ENCODE measurements at places on chromosomes 16 and 17.

DNA sequence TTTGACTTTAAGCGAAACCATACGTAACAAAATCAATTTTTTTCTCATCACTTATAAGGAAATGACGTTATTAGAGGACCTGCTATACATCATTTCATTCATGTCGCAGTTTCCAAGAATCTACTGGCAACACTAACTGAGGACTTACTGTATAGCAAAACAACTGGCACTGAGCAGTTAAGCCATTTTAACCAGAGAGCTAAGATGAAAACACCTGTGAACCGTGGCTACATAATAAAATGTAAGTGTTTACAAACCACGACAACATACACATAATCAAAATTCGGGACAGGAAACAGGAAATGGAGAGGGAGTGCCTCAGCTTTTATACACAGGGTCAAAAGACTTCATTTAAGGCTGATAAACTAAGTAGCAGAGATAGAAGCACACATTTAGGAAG is 29.5 kb downstream of the METTL16 start:
- DNase-seq, result no peak

DNA sequence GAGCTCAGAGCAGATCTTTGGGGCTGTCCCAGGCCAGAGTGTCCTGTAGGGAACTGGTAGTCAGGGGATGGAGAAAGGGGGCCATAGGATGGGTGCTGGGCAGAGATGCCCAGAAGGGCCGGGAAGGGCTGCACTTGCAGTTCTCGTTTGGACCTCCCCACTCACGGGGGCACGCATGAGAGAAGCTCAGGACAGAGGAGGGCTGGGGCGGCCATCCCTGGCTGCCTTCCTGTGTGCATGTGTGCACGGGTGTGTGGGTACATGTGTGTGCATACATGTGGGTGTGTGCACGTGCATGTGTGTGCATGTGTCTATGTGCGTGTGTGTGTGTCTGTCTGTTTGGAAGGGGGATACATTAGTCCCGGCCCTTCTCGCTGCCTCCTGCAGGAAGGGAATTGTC is 73.3 kb downstream of the COG7 start:
- no peak for DNase-seq

- DNase-seq, result no peak
These were observed 2.3 kb upstream of the HOXB2 start for GRCh38 chr17:48546924-48547807.

DNA sequence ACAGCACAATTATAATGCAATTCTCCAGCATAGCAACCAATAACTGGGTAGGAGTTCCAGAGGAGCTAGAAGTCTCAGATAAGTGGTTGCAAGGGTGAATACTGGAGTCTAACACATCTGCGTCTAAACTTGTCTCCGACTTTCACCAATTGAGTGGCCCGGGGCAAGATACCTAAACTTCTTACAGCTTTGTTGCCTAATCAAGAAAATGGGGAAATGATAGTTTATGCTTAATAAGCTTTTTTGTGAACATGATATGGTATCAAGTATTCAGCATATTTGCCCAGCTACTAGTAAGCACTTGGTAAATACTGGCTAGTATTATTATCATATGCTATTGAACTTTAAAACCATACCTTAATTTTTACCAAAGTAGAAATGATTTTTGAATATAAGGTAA is 183.5 kb downstream of the KCNJ2 start:
- no peak for DNase-seq

DNA sequence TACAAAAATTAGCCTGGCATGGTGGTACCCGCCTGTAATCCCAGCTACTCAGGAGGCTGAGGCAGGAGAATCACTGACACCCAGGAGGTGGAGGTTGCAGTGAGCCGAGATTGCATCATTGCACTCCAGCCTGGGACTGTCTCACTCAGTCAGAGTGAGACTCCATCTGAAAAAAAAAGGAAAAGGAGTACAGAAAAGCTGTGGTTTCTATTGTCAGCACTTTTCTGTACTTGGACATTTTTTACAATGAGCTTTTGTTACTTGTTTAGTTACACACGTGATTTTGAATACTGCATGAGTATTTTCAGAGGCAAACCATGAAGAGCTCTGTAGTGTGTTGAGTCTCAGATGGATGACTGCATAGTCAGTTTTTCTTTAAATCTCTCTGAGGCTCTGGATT is 26.3 kb downstream of the ZC3H18 start:
- DNase-seq, result no peak

DNA sequence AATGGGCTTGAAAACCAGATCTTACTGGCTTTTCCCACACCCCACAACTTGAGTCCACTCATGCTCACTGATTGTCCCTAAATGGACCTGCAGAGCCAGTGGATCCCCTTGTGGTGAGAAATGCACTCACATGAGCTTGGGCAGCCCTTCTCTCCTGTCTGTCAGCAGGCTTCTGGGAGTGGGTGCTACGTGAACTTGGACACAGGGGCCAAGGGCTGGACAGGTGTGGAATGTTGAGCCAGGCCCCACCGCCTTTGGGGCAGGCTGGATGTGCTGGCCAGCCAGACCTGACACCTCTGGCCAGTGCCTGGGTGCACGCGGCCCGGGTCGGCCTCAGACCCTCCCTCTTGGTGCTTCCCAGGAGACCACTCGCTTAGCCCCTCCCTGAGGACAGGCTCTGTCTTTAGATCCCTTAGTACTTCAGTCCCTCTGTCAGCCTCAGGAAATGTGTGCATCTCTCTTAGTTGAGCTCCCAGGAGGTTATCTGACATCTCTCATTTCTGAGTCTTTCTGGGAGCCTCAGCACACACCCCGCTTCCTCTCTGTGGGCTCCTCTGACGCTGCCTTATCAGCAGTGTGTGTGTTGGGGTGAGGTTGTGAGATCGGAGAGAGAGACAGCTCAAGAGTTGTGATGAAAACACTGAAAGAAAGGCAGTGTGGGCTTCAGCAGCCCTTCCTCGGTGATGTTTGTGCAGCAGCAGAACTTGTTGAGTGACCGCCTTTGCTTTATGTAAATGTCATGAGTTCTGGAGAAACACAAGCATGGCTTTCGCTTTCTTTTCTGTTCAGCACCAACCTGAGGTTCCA is 117.0 kb downstream of the RAB11FIP4 start:
- DNase-seq, result no peak

DNA sequence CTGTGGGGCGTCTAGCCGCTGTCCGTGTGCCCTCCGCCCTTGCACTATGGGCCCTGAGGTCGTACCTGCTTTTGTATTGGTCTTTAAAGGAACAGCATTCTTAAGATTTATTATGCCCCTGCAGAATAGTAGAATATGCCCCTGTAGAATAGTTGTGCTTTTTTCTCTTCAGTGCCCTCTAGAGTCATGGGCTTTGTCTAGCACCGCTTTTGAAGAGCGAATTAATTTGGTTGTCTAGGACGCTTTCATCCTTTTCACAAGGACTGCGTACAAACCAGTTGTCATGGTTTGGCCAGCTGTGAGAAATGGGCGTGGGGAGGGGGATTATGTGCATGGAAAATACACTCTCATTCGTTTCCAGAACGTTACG is 621 bp downstream of the CEP95 start:
- no peak for DNase-seq

GRCh38 chr17:81440511-81441244 is 45.4 kb downstream of the BAHCC1 start:
- DNase-seq, result no peak

DNA sequence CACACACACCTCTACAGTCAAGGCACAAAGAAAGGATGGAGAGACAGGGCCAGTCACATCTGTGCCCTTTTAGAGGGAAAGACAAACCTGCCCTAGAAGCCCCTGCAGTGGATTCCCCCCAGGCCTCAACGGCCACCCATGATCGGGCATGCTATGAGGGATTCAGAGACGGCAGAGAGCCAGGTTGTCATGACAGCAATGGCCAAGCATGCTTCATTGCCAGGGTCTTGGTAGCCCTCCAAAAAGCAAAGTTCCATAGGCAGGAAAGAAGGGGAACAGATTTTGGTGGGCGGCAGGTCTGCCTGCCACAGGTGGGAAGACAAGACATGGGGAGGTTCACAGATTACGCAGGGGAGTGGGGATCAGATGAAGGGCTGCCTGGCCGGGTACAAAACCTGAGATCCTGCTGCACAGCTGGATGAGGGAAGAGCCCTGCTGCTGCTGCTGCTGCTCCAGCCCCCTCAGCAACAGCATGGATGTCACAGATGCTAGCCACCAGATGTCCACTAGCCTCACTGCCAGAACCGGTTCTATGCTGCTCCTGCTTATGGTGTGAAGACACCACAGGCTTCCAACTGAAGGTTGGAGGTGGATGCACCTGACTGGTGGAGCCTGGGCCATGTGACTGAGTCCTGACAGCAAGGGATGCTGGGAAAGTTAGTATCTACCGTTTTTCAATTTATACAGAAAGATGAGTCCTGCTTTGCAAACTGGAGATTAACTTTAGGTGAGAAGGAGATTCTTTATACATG is 17.8 kb downstream of the ACTG1 start:
- no peak for DNase-seq

GRCh38 chr16:3068487-3068886 is 3.0 kb downstream of the IL32 start:
- no peak for DNase-seq

GRCh38 chr17:13593757-13594156 is 8.0 kb downstream of the HS3ST3A1 start:
- no peak for DNase-seq

DNA sequence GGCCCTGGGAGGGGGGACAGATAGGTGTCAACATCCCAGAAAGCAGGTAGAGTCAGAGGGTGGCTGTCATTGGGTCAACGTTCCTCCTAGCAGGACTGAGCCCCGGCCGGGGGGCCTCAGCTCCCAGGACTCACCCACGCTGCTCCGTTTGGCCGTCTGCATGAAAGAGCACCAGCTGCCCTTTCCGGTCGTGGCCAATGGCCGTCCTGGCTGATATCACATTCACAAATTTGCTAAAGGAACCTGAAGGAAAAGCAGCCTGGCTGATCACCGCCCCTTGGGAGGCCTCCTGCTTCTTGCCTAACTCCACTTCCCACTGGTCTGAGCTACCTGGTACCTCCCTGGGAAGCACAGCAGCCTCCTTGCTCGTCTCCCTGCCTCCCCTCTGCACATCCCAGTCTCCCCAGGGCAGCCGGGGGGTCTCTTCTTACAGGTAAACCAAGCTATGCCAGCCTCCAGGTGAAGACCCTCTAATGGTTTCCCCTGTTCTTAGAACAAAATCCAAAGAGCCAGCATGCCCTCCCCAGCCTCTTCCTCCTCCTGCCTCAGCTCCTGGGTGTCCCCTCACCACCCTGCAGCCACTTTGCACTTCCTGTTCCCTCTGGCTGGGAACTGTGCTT is 3.4 kb downstream of the NAGPA start:
- DNase-seq, result no peak
